Fibroblast of upper back skin (primary cell): ENCODE measurements at places on chromosomes 2 and 18.

DNA sequence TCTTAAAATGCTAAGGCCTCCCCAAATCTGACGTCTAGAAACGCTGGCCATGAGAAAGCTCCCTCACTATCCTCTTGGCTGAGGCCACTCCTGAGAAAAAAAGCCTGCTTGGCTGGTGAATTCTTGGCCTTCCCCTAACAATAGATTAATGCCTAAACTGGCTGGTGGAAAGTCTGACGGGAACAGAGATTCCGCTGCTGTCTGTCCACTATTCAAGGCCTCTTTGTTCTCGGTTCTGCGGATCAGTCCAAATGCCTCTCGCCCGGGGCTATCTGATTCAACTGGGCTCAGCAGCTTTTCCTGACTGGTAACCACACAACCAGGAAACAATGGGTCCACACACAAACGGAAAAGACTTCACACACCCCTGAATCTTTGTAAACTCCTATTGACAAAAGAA, 27.2 kb downstream of the PXDN start:
- no peak for DNase-seq

DNA sequence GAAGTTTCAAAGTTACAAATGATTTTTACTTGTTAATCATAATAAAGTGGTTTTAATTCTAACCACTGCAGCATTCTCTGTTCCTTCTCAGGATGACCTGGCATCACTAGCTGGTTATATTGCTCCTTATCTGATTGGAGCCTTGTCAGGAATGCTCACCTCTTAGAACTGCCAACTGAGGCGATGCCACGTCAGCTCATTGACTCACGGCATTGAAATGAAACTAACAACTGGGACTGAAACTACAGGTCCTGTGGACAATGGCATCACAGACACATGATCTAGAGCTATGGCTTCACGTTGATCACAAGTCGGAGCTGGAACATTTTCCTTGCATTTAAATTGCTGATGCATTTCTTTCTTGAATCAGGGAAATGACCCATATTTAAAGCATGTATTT, 54.9 kb upstream of the MAP2 start:
- DNase-seq: peak; percentile 74

- no peak for DNase-seq
These were observed 327.4 kb upstream of the CWC22 start for GRCh38 chr2:180334514-180334913.

DNA sequence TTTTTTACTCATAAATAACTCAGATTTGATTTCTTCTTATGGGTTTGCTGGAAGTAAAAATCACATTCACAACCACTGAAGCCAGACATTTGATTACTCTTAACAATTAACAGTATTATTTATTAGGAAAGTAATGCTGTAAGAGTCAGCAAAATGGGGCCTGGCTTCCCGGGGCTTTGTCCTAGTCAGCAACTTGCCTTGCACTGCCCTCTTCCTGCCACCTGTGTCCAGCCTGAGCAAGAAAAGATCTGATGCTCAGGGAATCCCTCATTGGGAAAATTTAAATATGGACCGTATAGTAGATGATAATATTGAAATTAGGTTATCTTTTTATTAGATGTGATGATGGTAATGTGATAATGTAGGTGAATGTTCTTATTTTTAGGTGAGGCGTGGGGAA, 30.8 kb upstream of the ACYP2 start:
- DNase-seq: peak; percentile 19

- no peak for DNase-seq
These were observed 62.7 kb upstream of the CD302 start for GRCh38 chr2:159860581-159861310.

DNA sequence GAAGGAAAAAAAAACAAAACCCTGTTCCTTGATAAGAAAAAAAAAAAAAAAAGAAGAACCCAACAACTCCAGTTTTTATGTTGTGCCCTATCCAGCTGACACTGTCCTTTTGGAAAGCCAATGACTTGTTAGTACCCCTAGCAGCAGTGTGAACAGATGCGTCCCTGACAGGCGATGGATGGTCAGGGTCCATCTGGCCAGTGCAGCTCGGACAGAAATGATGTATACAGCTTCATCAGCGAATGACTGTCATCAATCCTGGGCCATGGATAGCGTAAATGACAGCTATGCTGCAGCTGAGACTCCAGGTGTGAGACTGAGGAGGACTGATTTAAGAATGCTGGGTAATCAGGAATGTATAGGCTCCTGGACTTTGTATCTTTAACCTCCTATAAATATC, 318.8 kb upstream of the FIGN start:
- no peak for DNase-seq

DNA sequence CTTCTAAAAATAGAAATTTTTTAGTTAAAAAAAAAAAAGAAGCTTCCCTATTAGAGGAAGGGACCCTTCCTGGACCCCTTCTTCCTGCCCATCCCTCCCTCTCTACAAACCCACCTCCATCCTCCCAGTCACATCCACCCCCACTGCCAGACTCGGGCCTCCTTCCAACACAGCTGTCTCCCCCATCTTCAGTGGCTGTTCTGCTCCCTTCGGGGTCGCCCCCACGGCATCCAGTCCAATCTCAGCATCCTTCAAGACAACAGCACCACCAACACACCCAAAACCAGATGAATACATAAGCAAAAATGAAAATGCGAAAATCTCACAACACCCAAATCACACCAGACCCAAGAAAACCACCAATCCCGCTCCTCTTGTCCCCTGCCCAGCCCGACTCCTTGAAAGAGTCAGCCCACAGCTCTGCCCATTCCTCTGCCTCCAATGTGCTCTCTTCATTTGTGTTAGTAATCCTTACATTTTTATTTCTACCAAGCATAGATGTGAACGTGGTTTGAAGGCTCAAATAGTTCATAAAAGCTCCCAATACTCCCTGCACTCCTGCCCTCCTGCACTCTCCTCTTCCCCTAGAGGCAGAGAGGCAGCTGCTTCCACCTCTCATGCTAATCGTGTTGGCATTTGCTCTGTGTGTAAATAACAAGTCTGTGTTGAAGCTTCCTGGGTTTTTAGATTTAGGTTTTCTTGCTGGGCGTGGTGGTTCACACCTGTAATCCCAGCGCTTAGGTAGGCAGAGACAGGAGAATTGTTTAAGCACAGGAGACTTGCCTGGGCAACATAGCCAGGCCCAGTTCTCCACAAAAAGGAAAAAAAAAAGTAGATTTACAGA, 37.0 kb downstream of the MAL start:
- no peak for DNase-seq

GRCh38 chr18:8468191-8468590, 141.0 kb upstream of the RAB12 start:
- DNase-seq: no peak

GRCh38 chr18:14767474-14767873, 19.5 kb downstream of the ANKRD30B start:
- peak; percentile 64 for DNase-seq

DNA sequence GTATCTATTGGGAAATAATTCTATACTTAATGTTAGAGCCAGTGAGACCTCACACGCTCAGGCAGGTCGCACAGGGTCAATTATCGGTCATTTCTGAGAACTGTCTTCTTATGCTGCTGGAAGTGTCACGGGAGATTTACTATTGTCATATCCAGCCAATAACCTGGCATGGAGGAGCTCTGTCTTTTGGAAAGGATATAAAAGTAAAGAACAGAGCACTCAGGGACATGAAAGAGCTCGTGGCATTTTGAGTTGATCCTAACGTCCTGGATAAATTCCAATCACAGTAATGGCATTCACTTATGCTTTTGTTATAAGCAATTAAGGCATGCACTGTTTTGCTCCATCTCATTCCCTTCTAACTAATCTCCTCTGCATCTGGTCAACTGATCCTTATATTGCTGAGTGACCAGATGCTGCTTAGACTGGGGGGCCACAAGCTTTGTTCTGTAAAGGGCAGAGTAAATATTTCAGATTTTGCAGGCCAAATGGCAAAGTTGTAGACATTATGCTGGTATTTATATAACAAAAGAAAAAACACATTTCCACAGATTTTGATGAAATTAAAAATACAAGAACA, 453.5 kb upstream of the SMIM21 start:
- no peak for DNase-seq

GRCh38 chr18:13136056-13136903, 82.3 kb upstream of the LDLRAD4 start:
- DNase-seq: peak; percentile 11

- no peak for DNase-seq
These were observed 90.1 kb upstream of the KCNJ3 start for GRCh38 chr2:154608438-154608837.

DNA sequence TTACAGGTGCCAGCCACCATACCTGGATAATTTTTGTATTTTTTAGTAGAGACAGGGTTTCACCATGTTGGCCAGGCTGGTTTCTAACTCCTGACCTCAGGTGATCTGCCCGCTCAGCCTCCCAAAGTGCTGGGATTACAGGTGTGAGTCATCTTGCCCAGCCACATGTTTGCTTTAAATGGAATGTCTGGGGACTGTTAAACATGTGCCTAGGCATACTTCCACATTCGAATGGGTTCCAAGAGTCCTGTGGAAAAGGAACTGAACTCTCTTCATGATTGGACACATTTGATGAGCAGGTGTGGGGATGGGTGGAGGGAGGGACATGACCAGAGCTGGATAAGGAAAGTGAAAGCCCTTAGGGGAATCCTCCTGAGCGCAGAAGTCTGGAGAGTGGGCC, 58.4 kb upstream of the GREB1L start:
- DNase-seq: peak; percentile 4

GRCh38 chr2:46723346-46723745, 192.3 kb downstream of the MCFD2 start:
- DNase-seq: no peak

GRCh38 chr18:34947711-34948125, 93.5 kb upstream of the MAPRE2 start:
- peak; percentile 36 for DNase-seq

GRCh38 chr2:3725458-3726250, 22.3 kb downstream of the DCDC2C start:
- DNase-seq: no peak

DNA sequence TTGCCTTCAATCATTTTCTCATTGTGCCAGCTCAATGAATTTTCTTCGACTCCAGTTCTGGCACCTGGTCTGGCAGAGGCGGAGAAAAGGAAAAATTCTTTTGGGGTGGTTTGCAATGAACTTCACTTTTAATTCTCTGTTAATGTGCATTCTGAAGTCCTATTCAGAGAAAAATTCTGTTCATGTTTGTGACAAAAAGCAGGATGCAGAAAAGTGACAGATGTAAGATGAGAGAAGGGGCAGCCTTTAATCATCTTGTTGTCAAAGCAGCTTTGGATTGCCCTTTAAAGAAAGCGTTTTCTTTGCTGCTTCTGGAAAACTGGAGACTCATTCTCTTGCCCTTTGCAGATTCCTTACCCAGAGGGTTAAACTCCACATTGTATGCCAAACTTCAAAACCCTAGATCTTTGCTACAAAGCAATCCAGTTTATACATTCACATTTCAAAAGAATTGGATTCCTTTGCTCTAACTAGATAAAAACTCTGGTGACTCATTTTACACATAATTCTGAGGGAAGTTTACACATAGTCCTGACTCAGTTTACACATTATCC, 94.6 kb upstream of the CAVIN2 start:
- DNase-seq: no peak

- no peak for DNase-seq
These were observed 42.4 kb upstream of the GRHL1 start for GRCh38 chr2:9909106-9909505.

GRCh38 chr2:108165729-108166128, 74.0 kb upstream of the SULT1C3 start:
- DNase-seq: no peak
